ENCODE measurements at places on chromosomes 3 and 15.

GRCh38 chr3:31614162-31614921 is 81.6 kb downstream of the STT3B start:
- DNase-seq = peak; percentile 7

GRCh38 chr3:50502225-50502583 is 1.2 kb downstream of the CACNA2D2 start:
- DNase-seq = no peak

DNA sequence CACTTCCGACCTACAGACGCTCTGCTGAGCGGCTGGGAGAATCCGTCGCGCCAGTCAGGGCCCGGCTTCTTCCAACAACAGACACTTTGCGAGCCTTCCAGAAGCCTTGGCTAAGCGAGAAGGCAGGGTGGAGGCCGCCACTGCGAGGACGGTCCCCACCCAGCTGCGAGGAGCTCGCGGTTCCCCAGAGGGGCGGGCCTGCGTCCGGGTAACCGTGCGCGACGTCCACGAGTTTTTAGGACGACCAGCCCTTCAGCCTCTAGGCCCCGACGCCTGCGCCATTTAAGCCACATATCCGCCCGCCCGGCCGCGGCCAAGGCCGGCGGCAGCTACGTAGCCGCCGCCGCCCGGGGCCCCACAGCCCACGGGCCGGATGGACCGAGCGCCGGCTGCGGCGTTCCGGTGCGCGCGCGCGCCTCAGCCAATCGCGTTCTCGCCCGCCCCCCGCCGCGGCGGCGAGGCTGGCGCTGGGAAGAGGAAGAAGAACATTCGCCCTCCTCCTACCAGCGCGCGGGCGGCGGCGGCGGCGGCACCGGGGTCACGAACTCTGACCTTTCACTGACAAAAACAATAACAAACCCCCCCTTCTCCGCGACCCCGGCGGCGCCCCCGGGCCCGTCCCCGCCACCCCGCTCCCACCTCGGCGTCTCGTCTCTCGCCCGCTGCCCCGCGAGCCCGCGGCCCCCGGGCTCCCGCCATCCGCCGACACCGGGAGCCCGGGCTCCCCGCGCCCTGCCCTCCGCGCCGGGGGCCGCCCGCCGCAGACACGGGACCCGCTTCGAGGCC is at the start of gene NR2C2:
TSS of gene NR2C2 (plus strand) at position 484 of the 786 bp plus-strand sequence. CDS start 56,332 bp downstream, outside the sequence.
- DNase-seq = peak; percentile 85

- DNase-seq = no peak
Measured at GRCh38 chr3:14774431-14774830, 44.3 kb upstream of the FGD5 start.

DNA sequence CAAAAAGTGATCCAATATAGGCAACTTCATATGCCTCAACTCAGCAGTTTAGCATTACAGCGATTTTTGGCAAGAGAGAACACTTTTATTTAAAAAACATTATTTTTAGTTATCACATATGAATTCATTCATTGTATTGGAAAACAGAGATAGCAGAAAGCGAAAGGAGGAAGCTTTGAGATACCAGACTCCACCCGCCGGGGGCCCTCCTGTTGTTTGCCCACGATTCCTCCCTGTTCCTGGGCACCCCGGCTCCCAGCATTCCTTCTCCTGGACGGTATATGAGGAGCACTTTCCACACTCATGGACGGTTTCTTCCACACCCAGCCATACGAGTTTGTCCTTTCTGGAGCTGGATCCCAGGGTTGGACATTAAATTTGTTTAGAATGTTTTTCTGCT is 18.2 kb downstream of the APBA2 start:
- no peak for DNase-seq

DNA sequence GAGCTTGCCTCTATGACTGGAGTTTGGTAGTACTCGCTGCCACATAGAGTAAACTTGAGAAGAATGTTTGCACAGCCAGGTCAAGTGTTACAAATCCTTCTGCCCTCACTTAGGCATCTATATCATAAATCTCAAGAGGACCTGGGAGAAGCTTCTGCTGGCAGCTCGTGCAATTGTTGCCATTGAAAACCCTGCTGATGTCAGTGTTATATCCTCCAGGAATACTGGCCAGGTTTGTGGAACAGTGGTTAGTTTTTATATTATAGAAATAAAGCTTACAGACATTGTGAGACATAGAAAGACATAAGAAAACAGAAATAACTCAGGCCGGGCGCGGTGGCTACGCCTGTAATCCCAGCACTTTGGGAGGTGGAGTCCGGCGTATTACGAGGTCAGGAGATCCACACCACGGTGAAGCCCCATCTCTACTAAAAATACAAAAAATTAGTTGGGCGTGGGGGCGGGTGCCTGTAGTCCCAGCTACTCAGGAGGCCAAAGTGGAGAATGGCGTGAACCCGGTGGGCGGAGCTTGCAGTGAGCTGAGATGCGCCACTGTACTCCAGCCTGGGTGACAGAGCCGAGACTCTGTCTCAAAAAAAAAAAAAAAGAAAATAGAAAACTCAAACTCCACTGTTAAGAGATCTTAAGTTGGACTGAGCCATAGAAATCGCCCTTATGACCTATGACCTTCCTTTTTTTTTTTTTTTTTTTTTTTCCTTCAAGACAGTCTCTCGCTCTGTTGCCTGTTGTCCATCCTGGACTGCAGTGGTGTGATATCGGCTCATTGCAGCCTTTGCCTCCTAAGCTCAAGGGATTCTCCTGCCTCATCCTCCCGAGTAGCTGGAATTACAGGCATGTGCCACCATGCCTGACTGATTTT is 2.2 kb downstream of the RPSA start:
- DNase-seq = no peak

DNA sequence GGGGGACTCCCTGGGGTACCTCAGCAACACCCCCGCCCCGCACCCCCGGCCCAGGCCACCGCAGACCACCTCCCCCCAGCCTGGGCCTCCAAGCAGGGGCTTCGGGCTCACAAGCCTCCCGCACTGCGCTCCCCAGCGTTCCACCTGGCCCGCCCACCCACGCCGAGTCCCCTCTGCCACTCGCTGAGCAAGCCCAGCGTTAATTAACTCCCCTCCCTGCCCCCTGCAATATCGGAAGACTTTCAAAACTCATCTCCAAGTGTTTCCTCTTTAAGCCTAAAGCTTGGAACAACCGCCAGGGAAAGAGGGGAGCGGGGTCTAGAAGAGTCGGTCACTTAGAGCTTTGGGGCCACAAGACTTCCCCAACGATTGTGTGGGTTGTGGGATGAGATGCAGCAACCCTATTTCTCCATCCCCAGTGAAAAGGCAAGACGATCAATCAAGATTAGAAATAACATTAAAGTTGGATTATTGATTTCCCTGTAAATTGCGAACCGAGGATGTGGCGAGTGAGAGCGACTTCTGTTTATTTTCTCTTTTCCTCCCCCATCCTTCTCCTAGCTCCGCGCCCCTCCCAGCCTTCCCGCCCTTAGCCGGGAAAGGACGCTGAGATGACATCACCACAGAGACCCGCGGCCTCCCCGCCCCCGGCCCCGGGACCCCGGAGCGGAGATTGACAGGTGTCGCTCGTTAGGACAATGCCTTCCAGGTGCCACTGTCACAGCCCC is 30.2 kb downstream of the NR2F2 start:
- DNase-seq = no peak

- DNase-seq = no peak
Measured at GRCh38 chr3:96843505-96844203, 29.3 kb downstream of the EPHA6 start.

GRCh38 chr3:65093641-65094040 is 405.8 kb upstream of the ADAMTS9 start:
- no peak for DNase-seq

- no peak for DNase-seq
Measured at GRCh38 chr3:94130690-94131089, 67.8 kb downstream of the NSUN3 start.

GRCh38 chr3:189508784-189509501 is 122.2 kb upstream of the TP63 start:
- DNase-seq = no peak

GRCh38 chr3:61060411-61060861 is 190.8 kb downstream of the FHIT start:
- no peak for DNase-seq

- peak; percentile 47 for DNase-seq
Measured at GRCh38 chr15:66834881-66835878, 133.1 kb downstream of the SMAD6 start.

DNA sequence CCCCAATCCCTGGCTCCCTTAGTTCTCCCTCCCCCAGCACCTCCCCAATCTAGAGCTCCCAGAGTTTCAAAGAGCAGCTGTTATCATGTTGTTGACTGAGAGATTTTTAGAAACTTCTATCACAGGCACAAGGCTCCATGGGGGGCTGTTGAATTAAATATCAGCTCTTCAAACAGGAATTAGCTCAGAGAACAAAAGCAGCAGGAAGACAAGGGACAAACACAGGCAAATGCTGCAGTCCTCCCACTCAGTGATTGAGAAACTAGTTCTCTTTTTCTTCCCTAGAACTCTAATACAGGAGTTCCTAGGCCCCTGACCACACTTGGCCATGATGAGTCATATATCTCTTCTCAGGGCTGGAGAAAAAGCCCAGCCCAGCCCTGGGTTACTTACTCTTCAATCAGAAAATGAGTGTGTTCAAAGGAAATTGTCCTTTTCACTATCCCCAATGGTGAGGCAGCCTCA is 262.1 kb downstream of the IGSF11 start:
- DNase-seq = no peak

GRCh38 chr15:94858920-94859319 is 627.6 kb downstream of the MCTP2 start:
- DNase-seq = no peak

- DNase-seq = peak; percentile 85
Measured at GRCh38 chr3:70249509-70250160, 62.8 kb downstream of the MDFIC2 start.

DNA sequence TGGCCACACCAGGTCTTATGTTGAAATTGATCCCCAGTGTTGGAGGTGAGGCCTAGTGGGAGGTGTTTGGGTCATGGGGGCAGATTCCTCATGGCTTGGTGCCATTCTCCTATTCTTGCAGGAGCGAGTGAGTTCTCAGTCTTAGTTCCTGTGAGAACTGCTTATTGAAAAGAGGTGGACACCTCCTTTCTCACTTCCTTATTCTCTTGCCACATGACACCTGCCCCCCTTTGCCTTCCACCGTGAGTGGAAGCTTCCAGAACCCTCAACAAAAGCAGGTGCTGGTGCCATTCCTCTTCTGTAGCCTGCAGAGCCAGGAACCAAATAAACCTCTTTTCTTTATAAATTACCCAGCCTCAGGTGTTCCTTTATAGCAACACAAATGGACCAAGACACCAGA is 318.1 kb upstream of the MCTP2 start:
- no peak for DNase-seq

- no peak for DNase-seq
Measured at GRCh38 chr3:11562277-11562881, 81.3 kb downstream of the VGLL4 start.

GRCh38 chr3:78762121-78762520 is 1005.7 kb downstream of the ROBO1 start:
- no peak for DNase-seq

- DNase-seq = peak; percentile 52
Measured at GRCh38 chr15:60932051-60932915, 296.8 kb downstream of the RORA start.

GRCh38 chr3:127625821-127626220 is 3.2 kb upstream of the PODXL2 start:
- DNase-seq = peak; percentile 47

- peak; percentile 15 for DNase-seq
Measured at GRCh38 chr3:67524046-67524445, 130.4 kb downstream of the SUCLG2 start.

DNA sequence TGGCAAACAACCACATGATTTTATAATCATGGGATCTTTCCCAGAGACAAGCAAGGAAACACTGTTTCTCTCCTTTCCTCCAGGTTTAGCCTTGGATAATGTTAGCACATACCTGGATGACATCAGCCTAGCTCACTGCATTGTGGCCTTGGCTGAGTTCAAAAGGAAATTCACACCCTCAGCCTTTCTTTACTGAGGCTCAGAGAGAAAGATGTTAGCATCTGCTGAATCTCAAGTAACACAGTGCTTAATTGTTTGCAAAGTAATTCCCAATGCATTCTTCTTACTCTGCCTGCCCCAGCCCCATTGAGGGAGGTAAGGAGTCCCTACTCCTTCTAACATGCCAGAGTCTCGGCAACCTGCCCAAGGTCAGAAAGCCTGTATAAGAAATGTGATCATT is 432.2 kb upstream of the LMCD1 start:
- DNase-seq = no peak

DNA sequence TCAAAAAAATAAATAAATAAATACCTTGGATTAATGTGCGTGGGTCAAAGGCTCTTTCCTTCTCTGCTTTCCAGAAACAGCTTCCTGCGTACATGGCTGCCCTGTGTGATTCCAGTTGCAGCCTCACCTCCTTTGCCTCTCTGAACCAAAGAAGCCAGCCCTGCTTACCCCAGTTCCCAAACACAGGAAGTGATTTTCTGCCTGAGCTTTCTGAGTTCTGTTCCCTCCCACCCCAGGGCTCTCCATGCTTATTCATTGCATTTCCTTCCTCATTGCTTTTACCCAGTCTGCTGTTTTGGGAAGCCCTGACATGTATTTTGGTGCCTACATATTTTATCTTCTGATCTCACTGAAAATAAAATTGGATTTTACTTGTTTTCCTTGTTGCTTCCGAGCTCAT is 15.4 kb downstream of the ZSCAN2 start:
- no peak for DNase-seq

GRCh38 chr15:39474657-39475056 is 106.2 kb upstream of the THBS1 start:
- DNase-seq = peak; percentile 68

DNA sequence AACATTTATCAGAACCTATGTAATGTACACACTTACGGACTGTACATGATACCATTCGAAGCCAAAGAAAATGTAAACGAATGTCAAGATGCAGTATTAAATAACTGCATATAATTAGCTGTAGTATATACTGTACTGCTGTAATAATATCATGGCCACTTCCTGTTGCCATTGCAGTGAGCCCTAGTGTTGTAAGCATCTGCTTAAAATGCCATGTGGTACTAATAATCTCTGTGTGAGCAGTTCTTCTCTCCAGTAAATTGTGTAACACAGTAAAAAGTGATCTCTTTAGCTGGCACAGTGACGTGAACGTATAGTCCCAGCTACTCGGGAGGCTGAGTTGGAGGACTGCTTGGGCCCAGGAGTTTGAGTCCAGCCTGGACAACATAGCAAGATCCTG is 8.6 kb downstream of the SPG11 start:
- DNase-seq = peak; percentile 53

All from fibroblast of skin of scalp (primary cell).